RCC 7860 (cell line): ENCODE measurements at places on chromosomes 7 and 10.
A peak's percentile ranks its signal among the peaks of the same experiment; 100 is the strongest.

DNA sequence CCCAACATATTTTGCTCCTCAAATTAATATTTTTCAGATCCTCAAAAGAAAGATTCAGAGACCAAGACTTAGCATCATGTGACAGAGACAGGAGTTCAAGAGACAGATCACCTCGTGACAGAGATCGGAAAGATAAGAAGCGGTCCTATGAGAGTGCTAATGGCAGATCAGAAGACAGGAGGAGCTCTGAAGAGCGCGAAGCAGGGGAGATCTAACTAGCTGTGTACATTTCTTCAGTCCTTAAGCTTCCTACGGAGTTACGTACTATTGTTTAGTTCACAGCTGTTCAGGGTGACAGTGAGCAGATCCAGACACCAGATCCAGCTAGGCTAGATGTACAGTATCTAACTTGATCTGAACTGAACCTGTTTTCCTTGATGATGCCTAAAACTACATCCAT, 61.3 kb downstream of the KLRG2 start:
- DNase-seq, result no peak

DNA sequence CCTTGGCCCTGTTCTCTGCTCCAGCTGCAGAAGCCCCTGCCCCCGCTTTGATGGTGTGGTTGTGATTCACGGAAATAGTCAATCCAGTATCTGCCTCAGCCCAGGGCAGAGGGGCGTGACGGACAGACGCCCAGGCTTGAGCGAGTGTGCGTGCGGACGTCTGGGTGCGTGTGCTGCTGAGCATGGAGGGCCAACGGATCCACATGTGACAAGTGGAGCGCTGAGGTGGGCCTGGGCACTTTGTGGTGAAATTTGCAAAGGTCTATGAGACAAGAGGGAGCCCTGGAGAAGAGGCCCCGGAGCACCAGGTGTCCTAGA, 94.4 kb downstream of the WDR37 start:
- DNase-seq, result no peak

DNA sequence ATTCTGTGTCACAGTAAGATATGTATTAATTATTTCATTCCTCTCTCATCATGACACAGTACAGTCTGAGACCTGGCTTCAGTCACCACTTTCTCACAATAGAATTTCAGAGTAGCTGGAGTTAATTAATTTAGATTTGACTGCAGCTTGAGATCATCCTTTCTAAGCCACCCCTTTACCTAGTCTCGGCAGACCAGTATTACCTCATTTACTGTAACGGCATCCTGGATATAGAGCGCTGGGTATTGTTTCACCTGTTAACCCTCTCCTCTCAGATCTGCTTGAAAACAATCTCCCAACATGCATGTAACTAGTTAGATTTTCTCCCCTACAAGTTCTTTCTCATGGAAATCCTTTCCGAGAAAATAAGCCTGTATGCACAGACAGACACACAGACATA, 1057.5 kb downstream of the GATA3 start:
- DNase-seq, result no peak

DNA sequence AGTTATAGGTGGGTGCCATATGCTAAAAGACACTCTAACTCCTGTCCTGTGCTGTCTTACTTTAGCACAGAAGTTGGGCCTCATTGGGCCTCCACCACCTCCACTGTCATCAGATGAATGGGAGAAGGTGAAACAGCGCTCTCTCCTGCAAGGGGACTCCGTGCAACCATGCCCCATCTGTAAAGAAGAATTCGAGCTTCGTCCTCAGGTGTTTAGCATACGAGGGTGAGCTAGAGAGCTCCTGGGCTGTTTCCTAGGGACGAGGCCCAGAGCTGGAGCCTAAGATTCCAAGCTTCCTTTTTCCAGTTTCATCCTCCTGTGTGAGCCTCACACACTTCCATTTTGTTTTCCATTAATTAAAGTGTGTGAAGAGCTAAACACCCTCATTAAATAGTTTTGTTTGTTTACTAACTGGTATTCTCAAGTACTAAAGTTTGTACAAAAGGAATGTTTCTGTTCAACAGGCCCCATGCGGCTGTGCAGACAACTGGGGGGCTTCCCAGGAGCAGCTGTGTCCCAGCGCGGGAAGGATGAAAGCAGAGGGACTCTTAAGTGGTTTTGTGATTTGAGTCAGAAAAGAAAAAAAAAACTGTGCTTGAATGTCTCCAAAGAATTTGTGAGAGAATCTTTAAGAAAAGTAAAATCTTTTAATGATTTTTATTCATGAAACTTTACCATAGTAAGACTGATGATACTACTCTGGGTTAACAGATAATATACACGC, 14.1 kb downstream of the RNF32 start:
- no peak for DNase-seq

GRCh38 chr10:97023401-97024167, 162.2 kb downstream of the SLIT1 start:
- DNase-seq, result no peak

DNA sequence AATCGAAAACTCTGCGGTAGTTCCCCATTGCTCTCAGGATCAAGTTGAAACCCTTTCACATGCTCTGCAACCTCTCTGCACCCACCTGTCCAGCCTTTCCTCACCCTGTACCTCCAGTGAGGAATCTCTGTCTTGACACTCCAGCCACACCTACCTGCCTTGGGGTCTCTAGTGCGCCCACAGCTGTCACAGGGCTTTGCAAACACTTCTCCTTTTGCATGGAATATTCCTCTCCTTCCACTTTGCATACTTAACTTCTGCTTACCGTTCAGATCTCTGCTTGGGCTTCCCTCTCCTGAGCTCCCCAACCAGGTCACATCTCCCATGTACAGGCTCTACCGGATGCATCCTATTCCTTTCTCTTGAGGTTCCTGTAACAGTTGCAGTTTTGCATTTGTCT, 6.6 kb upstream of the ZYX start:
- no peak for DNase-seq

GRCh38 chr7:85713171-85713570, 526.3 kb upstream of the SEMA3D start:
- no peak for DNase-seq

DNA sequence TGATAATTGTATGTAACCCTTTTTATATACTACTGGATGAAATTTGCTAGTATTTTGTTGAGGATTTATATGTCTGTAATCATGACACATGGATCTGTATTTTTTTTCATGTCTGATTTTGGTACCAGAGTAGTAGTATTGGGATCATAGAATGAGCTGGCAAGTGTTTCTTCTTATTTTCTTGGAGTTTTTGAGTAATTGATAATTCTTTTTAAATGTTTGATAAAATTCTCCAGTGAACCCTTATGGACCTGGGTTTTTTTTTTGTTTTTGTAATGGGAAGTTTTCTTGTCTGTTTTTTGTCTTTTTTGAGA, 28.4 kb downstream of the ZNF33A start:
- no peak for DNase-seq

DNA sequence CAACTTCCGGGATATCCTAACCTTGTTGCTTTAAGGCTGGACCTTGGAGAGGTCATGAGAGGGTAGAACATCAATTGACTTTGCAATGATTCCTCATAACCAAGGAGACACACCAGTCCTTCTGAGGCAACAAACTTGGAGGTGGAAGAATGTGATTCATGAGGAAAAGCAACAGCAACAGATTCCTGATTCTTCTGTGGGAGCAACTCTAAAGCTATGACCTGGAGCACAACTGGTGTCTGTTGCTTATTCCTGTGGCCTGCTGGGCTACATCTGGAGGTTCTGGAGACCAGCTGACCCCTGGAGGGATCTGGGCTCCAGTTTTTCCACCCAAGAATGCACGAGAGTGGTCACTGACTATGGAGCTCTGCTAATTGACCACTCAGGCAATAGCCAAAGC, 116.6 kb downstream of the CREB5 start:
- DNase-seq, result no peak

DNA sequence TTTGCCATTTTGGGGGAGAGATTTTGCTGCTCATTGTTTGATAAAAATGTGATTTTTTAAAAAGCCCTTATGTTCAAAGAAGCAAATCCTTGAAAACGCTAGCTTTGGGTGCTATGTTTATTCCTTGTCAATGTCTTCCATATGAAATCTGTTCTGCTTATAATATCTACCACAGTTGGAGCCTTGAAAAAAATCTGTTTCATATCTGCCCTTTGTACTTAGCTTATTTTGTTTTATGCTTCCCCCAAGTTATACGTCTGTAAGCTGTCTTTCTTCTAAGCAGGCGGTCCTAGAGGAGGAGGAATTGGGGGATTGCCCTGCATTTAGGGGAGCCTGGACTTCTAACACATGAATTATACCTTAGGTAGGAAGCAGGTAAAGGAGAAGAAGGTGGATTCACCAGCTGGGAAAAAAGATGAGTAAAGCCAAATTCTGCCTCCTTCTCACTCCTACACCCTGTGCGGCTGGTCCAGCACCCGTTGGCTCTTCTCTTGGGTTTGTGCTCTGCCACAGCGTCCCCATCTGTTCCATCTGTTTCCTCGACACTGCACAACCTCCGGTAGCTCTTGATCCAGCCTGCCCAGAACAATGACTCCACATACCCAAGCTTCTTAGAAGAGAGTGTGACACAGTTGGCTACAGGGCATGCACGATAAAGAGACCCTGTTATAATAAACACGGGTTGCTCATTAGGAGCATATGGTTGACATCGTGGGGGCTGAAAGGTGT, 31.9 kb upstream of the NEUROD6 start:
- no peak for DNase-seq

DNA sequence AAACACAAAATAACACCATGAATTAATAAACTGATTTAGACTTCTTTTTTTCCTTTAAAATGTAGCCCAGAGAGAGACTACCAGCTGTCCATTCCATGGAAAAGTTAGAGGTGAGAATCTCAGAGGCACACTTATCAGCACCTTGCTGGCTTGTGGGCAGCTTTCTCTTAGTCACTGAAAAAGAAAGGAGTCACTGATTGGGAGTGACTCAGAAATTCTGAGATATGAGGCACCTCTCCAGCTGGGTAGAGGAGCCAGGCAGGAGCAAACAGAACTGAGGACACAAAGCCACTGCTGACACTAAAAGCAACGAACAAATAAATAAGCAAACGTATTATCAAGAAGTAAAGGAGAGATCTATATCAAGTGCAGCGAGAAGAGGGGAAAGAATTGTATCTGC, 310.6 kb downstream of the PARD3 start:
- DNase-seq, result peak; percentile 76

DNA sequence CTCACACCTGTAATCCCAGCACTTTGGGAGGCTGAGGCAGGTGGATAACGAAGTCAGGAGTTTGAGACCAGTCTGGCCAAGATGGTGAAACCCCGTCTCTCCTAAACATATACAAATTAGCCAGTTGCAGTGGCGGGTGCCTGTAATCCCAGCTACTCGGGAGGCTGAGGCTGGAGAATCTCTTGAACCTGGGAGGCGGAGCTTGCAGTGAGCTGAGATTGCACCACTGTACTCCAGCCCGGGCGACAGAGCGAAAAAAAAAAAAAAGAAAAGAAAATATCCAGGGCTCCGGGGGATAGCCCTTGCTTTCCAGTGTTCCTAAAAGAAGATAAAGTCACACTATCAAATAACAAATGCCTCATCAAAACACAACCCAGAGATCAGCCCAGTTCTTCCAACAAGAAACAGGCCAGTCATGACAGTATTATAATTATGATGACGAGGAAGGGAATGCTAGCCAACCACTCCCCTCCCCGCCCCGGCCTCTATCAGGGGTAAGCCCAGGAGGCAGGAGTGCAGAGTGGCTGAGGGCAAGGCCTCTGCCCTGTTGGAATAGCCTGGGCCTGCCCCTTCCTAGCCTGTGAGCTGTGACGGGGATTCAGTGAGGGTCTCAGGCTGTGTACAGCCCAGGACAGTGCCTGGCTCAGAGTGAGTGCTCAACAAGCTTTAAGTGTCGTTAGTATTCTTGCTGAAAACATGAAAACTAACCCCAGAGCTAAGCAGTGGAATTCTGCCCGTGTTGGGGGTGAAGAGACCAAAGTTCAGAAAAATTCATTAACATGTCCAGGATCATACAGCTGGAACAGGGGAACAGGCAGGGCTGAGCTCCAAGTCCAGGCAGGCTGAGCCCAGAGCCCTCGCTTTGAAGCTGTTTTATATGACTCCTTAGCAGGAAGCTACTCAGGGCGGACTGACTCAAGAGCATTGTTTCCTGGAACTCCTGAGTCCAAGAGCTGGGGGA, 54.3 kb downstream of the FAM241B start:
- no peak for DNase-seq

GRCh38 chr7:121544726-121545125, 148.6 kb upstream of the FAM3C start:
- peak; percentile 98 for DNase-seq

DNA sequence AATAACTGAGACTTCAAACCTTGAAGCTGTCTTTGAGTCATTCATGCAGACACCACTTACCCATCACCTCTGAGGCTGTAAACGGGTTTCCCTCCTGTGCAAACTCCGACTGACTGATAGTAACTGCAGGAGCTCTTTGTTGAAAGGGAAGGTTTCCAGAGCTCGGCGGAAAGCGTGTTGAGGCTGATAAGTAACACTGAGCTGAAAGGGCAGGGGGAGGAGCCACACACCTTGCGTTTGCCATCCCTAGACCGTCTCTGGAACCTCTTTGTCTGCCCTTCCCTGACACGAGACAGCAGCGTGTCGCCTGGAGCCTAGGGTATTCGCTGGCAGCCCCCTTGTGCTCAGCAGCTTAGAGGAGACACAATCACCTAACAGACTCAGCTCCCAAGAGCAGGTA, 134.0 kb downstream of the PAXIP1 start:
- DNase-seq, result no peak

- DNase-seq, result peak; percentile 71
These were observed 17.1 kb downstream of the ARHGAP21 start for GRCh38 chr10:24706479-24707118.

GRCh38 chr10:47297866-47298540, 2.0 kb upstream of the GDF10 start:
- DNase-seq, result no peak

- no peak for DNase-seq
These were observed 126.6 kb downstream of the CCDC71L start for GRCh38 chr7:106534271-106534846.

GRCh38 chr10:103659674-103660363, 166.3 kb downstream of the NEURL1 start:
- peak; percentile 85 for DNase-seq

- DNase-seq, result no peak
These were observed 128.3 kb downstream of the TPST1 start for GRCh38 chr7:66333443-66333842.

GRCh38 chr7:151404216-151405011, 5.4 kb downstream of the WDR86 start:
- peak; percentile 49 for DNase-seq

- DNase-seq, result peak; percentile 9
These were observed 3.9 kb downstream of the MDH2 start for GRCh38 chr7:76051840-76052239.

GRCh38 chr7:90180649-90181048, 26.4 kb downstream of the STEAP1 start:
- DNase-seq, result no peak

GRCh38 chr7:75813781-75814236, at the start of gene CCL24:
TSS of gene CCL24 (minus strand) at chr7:75813806. CDS start at chr7:75813715, 91 bp downstream.
- no peak for DNase-seq
